ENCODE measurements at places on chromosomes 1 and 21.

GRCh38 chr21:42887326-42887725 is 5.8 kb upstream of the NDUFV3 start:
- DNase-seq, result no peak

DNA sequence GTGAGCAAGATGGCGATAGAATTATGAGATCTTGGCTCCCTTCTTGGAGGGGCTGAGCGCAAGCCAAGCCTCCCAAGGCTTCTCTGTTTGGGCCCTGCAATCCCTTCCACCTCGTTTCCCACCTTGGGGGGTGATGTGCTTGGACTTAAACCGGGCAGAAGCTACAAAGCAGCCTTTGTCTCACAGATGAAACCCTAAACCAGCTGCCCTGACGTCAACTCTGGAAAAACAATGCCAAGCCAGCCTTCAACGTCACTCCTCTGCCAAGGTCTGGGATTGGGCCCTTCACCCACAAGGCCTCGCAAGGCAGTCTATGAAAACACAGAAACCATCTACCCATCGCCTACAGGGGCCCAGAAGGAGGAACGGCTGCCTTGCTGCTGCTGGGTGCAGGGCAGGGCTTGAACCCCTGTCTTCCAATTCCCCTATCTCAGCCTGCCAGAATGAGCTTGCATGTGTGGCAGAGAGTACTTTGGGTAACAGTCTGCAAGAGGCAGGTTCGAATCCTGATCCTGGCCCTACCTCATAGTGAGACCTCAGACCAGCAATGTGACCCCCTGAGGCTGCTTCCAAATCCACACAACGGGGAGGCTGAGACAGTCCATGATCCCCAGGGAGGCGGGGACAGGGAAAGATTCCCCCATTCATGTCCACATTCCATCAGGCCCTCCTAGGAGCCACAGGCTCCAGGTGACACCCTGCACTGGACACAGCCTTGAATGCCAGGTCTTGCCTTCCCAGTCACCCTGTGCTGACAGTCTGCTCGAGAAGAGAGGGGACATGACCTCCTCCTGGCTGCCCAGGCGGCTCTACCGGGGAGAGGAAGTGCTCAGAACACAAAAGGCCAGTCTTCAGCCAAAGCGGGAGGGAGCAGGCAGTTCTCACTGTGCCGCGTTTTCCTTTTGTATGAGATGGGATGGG is 15.0 kb downstream of the IFFO2 start:
- no peak for DNase-seq

GRCh38 chr1:91821126-91821868 is 64.7 kb downstream of the TGFBR3 start:
- no peak for DNase-seq

DNA sequence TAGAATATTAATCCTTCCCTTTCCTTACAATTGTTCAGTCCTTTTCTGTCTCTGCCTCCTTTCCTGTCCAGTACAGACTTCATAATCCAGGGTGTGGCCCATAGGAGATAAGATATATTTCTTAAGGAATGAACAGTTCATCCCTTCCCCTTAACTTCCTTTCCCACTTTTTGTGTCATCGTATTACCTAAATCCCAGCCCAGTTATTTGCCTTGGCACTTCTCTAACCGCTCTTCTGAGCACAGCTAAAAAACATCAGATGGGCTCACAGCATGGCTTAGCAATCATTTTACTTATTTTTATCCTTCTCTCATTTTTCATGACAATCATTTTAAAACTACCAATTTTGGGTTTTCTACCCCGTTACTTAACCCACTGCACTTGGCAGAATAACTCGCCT is 39.6 kb downstream of the F3 start:
- DNase-seq, result no peak

GRCh38 chr1:59151387-59151761 is 145.5 kb upstream of the FGGY start:
- DNase-seq, result no peak

DNA sequence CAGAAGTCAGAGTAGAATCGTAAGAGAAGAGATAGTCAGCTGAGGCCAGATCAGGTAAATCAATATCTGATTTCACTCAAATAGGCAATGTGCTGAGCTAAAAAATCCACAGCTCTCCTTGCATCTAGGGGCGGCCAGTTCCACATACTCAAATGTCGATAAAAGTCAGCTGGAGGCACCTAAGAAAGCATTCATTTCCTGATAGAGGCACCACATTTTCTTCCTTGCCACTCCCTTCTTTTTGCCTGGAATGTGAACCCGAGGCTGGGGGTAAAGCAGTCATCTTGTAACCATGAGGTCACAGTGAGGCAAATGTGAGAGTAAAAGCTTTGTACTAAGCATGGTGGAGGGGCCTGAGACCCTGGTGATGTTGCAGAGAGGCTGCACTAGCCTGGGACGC is 24.2 kb upstream of the CTPS1 start:
- no peak for DNase-seq

GRCh38 chr1:48969971-48970370 is 193.3 kb upstream of the BEND5 start:
- no peak for DNase-seq

DNA sequence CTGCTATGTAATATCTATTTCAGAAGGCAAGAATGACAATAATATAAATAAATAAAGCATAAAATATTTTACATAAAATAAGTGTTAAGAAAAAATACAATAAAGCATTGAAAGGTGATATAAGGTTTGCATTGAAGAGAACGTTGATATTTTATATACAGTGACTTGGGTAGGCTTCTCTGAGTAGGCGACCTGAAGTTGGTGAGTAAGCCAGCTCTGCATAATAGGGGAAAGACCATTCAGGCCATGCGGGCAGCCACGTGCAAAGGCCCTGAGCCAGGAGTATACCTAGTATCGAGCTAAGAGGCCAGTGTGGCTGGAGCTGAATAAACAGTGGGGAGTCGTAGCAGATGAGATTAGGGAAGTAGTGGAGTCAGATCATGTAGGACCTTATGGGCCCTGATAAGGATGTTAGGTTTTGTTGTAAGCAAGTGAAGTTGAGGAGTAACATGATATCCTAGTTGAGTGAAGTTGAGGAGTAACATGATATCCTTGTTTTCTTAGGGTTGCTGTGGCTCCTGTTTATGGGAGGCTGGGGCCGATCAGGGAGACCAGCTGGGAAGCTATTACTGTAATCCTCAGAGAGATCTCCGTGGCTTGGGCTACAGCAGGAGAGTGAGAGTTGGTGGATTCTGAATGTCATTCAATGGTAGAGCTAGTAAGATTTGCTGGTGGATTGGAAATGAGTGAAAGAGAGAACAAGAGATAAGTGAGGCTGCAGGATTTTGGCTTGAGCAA is 22.0 kb downstream of the KCNK1 start:
- DNase-seq, result peak; percentile 35

DNA sequence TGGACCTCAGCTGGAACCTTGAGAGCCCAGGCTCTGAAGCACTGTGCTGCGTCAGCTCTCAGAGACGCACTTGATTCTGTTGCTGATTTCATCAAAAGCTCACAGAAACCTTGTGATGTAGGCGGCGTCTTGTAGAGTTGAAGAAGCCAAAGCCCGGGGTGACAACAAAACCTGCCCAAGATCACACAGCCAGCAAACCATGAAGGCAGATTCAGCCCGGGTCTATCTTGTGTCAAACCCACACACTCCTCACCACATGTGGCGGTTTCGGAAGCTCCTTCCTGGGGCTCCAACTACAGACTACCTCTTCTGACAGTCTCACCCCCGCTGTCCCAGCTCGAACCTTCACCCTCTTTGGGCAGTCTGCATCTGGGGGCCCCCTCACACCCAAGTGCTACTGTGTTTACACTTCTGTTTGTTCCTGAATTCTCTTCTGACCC is 50.4 kb downstream of the TENT5C start:
- DNase-seq, result no peak

DNA sequence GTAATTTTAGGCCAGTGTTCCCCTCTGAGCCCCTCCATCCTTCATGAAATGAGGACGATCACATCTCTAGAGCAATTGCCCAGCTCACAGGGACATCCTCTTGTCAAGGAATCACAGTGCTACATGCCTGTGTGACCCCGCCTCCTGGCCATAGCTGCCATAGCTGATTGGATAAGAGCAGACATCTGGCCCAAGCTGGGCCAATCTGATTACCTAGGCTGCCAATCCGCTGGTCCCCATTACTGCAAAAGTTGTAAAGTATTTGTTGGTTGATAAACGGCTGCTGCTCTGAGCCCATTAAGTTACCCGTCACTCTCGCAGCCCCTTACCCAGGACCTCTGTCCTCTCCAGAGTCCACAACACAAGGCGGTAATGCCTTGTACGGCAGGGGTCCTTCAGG is 8.3 kb downstream of the NT5C1A start:
- peak; percentile 44 for DNase-seq

DNA sequence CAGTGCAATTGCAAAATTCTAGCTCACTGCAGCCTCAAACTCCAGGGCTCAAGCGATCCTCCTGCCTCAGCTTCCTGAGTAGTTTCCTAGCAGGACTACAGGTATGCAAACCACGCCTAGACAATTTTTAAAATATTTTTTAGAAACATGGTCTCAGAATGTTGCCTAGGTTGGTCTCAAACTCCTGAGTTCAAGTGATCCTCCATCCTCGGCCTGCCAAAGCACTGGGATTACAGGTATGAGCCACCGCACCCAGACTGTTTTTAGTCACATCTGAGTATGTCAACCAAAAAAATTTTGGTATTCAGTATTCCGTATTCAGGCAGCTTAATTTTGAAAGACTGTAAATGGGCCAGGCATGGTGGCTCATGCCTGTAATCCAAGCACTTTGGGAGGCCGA is 11.2 kb downstream of the TARBP1 start:
- no peak for DNase-seq

DNA sequence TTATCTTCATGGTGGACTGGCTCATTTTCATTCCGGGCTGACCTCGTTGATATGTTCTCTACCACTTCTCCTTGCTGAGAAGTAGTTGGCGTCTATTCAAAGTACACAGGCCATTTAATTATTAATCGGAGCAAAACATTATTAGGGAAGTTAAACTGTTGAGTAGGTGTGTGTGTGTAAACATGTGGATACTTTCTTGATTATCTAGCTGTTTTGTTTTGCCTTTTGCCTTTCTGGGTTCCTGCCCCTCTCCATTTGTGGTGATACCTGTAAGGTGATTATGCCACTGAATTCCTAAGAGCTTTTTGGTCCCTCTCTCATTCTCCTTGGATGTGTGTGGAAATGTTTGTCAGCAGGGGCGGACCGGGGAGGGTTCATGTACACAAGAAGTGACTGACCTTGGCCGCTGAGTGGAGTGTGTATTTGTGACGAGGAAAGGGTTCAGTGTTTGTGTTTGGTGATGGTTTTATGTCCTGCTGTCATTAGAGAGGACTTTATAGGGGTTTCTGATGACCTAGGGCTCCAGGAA is 56.6 kb upstream of the PPP2R5A start:
- no peak for DNase-seq

Data from WTC11 (cell line).